ENCODE measurements at places on chromosomes 11 and 22.

GRCh38 chr11:27972522-27973170 is 135.3 kb downstream of the KIF18A start:
- no peak for DNase-seq

DNA sequence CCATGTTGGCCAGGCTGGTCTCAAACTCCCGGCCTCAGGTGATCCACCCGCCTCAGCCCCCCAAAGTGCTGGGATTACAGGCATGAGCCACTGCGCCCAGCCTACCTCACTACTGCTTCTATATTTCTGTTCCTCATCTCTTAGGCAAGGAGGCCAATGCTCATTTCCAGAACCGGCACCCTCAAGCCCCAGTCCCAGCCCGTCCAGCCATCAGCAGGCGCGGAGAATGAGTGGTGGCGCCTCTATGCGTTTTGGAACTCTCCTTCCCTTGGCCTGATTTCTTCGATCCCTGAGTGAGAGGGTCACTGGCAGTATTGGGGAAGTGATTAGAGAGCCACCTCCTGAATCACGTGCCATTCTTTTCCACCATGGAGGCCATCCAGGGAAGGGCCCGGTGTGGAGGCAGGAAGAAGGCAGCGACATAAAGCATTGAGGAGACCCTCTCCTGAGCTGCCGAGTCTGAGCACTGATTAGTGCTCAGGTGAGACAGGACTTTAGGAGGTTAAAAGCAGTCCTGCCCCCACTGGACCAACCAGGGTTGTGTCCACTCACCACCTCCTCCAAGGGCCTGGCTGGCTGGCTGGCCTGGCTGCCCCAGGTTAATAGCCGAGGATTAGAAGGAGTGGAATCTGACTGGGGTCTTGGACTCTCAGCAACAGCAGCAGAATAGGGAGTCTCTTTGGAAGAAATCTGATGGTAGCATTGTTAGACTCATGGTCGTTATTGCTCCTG is 8.7 kb downstream of the GRIK4 start:
- DNase-seq: no peak

- DNase-seq: no peak
These were observed 347.9 kb downstream of the TTC28 start for GRCh38 chr22:28331695-28332094.

DNA sequence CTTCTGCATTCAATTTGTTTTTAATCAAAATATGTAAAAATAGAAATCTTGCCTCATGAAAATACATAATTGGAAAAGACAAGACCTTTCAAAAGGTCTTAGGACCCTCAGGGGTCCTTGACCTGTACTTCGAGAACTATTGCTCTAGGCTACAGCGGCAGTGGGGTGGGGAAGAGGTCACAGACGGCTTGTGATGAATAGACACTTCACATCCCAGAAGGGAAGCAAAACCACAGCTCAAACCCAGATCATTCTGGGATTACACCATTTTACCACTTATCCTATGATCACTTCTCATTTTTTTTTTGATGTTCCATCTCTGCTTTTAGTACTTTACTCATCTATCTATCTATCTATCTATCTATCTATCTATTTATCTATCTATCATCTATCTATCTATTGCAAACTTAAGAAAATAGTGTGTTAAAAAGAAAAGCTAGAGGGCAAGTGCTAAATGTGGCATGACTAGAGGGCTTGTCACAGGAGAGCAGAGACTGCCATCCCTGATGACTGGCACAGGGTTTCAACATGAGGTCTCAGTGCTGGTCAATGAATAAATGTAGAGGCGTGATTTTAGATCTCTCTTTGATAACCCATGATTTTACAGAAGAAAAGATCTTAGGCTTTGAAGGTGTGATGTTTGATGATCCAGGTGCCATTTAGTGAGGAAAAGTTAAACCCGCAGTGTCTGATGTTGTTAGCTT is 37.1 kb downstream of the RNF141 start:
- no peak for DNase-seq

GRCh38 chr11:31812383-31813381 is 1.6 kb upstream of the PAX6 start:
- no peak for DNase-seq

DNA sequence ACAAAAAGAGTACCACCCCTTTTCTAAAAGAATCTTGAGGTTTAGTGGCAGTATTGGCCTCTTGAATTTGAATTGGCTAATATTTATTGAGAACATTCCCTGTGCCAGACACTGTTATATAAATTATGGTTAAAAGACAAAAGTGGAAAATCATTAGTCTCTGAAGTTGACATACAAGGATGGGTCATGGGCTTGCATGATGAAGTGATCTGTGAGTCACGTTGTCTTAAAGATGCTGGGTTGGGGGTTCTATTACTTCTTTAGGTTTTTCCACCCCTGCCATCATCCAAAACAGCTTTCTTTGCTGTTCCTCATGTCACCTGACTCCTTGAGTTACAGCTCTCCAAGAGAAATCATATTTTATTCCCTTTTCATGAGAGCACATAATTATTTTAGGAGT is 85.0 kb downstream of the CD44 start:
- DNase-seq: no peak

- DNase-seq: peak; percentile 39
These were observed 16.3 kb upstream of the C11orf87 start for GRCh38 chr11:109405671-109406070.
